ENCODE measurements at places on chromosomes 5 and 9.
A peak's percentile ranks its signal among the peaks of the same experiment; 100 is the strongest.

GRCh38 chr5:131939690-131940345, 5.6 kb downstream of the MEIKIN start:
- no peak for DNase-seq

DNA sequence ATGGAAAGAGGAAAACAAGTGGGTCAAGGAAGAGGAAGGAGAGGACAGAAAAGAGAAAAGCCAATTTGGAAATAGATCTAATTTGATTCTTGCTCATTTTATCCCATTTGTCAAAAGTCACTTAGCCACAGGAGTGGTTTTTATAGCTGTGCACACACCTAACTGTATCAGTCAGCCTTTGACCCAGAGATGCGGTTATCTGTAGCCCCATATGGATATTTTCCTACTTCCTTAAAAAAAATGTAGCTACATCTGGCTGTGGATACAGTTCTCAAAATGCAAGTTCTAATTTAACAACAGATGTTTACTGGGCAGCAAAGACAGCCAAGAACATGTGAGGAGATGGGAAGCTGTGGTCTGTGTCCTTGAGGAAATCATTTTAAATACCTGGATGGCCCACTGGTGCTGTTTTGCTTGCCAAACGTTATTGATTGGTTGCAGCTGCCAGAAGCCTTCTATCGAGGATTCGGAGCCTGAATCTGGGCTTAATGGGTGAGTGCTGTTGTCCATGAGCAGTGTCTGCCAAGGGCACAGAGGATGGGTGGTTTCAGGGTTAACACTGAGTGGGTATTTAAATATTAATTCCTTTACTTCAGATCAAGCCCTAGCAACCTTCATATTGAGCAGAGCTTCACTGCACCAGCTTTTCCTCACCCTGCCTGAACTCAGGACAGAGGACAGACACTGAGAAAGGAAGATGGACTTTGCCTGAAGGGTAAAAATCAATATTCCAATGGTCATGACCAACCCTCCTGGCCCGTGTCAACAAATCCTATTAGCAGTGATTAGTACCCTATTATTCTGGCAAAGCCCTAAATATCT, 92.2 kb downstream of the APBA1 start:
- DNase-seq: no peak

GRCh38 chr9:126089789-126090188, 236.8 kb upstream of the MVB12B start:
- DNase-seq: no peak

DNA sequence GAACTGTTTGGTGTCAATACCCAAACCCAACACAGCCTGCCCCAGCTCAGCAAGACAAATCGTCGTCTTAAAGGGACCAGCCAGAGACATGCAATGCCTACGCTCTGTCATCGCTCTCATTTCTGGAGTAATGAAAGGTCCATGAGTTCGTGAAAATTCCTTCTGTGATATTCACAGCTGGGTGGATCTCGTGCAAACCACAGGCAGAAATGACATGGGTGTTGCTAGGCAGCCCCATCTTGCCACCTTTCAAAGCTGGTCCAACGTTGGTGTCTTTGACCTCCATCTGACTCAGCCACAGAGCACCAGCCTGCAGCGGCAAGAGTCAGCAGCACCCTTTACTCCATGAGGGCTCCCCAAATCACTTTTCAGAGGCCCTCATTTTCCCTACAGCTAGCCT, 215.3 kb downstream of the SLIT3 start:
- DNase-seq: no peak

GRCh38 chr9:19554529-19554928, 145.7 kb downstream of the ACER2 start:
- DNase-seq: no peak

GRCh38 chr5:12951846-12952245, 992.6 kb downstream of the DNAH5 start:
- no peak for DNase-seq

DNA sequence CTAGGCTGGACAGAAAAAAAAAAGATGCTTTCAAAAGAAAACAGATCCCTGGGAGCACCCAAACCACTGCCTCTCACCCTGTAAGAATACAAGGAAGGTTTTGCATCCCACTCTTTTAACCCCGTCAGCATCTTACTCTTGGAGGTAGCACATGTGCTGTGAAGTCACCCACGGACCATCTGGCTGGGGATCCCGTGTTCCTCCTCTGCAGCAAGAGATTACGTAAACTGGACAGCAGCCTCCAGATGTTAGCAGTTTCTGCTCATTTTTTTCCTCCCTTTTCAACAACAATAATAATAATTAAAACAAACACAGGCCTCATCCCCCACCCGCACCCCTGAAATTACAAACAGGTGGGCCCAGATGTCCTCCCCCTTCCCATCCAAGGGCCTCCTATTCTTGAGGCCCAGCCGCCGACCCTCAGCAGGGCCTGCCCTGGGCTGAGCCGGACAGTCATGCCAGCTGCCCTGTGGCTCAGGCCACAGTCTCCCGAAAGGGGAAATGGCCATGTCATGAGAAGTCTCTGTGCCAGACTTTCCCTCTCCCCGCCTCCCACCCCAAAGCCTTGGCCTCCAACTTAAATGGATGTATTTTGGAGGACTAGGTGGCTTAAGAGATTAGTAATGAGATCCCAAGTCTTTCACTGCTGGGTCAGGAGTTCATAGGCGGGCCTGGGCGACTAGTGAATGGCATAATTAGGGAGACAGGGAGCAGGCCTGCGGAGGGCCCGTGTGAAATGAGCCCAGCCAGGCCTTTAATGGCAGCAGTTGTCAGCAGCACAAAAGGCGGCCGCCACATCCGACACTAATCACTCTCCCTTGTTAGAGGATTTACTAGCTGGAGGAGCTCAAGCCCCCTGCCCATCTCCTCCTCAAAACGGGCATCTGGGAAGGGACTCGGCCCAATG, 165.1 kb downstream of the PAPPA start:
- no peak for DNase-seq

GRCh38 chr9:129175825-129176633, 2.0 kb downstream of the IER5L start:
- peak; percentile 93 for DNase-seq

DNA sequence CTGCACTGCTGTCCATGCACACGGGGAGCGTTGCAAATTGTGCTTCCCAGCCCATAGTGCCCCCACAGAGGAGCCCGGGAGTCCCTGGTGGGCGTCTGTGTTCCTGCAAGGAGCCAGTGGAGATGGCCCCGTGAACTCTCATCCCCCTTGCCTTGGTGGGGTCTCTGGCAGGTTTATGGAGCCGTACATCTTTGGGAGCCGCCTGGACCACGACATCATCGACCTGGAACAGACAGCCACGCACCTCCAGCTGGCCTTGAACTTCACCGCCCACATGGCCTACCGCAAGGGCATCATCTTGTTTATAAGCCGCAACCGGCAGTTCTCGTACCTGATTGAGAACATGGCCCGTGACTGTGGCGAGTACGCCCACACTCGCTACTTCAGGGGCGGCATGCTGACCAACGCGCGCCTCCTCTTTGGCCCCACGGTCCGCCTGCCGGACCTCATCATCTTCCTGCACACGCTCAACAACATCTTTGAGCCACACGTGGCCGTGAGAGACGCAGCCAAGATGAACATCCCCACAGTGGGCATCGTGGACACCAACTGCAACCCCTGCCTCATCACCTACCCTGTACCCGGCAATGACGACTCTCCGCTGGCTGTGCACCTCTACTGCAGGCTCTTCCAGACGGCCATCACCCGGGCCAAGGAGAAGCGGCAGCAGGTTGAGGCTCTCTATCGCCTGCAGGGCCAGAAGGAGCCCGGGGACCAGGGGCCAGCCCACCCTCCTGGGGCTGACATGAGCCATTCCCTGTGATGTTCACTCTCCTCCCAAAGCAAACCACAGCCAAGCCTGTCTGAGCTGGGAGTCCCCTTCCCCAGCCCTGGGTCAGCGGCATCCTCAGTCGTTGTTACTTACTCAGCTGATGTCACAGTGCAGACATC, 3.1 kb downstream of the MRPS2 start:
- DNase-seq: no peak

- DNase-seq: peak; percentile 75
These were observed 810 bp downstream of the VPS13A start for GRCh38 chr9:77177894-77178794.

DNA sequence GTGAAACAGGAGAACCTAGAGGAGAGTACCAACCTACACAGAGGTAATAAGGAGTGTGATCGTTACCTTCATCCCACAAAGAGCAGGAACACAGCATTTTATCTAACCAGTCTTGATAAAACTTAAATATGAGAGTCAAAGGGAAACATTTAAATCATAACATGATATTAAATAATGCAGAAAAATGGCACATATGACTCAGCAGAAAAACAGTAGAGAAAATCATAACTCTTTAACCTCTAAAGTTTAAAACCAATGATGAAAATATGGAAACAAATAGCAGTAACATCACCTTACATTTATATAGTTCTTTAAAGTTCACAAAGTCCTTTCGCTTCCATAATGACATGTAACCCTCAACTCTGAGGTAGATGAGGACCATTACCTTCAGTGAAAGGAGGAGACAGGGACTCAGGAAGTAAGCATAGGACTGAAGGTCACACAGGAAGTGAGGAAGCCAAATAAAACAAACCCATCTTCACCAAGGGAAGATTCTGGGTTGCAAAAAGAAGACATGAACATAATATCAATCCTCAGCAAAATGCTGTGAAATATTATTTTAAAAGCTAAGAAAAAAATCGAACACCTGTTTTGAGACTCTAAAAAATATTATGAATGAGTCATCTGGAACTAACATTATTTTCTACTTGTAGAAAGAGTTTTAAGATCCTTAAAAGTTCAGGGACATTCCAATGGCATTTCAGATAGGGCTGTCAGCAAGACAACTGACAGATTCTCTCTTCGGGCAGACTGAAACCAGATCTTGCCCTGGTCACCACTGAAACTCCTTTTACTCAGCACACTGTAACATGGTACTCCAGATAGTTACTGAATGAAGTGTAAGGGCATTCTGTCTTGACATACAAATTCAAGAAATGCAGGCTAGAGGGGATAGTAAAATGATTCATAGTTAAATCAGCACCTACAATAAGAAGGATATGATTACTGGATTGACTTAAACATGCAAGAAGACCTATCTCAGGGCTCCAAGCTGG, 148.5 kb downstream of the EPB41L4A start:
- no peak for DNase-seq

DNA sequence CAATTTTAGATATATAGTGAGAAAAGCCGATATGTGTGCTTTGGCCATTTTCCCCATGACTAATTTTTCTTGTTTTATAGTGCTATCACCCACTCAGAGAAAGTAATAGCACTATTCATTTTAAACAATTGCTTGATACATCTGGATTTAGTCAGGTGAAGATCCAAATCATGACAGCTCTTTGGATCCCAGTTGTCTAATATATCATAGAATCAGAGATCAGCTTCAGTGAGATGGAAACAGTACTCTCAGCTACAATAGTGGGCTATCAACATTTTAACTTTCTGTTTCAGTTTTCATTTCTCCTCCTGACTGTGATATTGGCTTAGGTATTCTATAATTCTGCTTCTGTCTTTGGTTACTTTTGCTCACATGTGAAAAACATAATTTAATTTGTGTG, 38.7 kb downstream of the VCAN start:
- no peak for DNase-seq

DNA sequence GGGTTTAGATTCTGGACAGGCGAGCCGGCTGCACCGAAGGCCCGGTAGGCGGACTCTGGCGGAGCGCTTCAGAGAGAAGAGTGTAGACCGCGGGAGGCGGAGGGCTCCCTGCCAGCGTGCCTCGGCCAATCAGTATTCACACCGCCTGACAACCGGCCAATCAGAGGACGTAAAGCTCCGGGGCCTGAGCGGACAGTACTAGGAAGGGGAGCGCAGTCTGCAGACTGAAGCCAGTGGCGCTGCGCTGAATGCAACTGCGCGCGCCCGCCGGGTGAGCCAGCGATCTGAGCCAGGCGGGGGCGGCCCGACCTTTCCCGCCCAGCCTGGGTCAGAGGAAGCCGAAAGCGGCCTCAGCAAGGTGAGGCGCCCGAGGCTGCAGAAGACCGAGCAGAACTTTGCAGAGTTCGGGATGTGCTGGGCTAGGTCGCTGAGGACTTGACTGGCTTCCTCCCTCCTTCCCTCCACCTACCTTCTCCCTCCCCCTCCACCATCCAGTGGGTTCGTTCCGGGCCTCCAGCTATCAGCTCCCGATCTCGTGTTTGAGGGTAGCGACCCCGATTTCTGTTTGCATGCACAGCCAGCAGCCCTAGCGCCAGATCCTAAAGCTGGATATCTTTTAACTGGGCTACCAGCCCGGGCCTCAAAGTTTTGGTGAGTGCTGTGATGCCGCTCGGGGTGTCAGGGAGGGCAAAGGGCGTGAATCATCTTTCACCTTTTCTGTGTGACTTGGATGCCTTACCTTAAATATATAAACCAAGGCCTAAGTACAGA, at the start of gene DMRT2:
TSS of gene DMRT2 (plus strand) at position 233 of the 771 bp plus-strand sequence. CDS start 1,257 bp downstream, outside the sequence.
- peak; percentile 83 for DNase-seq

Measured in right kidney (tissue), 9 donors.